ENCODE measurements at places on chromosomes 11 and 22. TPM values are rescaled to one million over a fixed set of nuclear protein-coding genes. Genes with fewer than 3 reads are reported as not detected.

The POLA2 gene
- total RNA-seq = 2.9 TPM

The MUC5B gene
- total RNA-seq = not detected

The IGLL5 gene
- total RNA-seq = not detected

The GP1BB gene
- total RNA-seq = 24.1 TPM

The OR52E8 gene
- not detected for total RNA-seq

The TESMIN gene
- 1.2 TPM for total RNA-seq

The PRRG4 gene
- total RNA-seq = under 0.01 TPM

The DRD4 gene
- not detected for total RNA-seq

The HBB gene
- total RNA-seq = 552 TPM

The ALDH3B2 gene
- not detected for total RNA-seq

The NAP1L4 gene
- total RNA-seq = 245 TPM

The GLB1L3 gene
- 0.41 TPM for total RNA-seq

Measured in frontal cortex (tissue), 4 donors.